Activated CD4-positive, alpha-beta T cell treated with anti-CD3 and anti-CD28 coated beads, Interleukin-2, amount 10 ng/mL, durations not matched to agents 7 days and 5 days (primary cell): ENCODE measurements at places on chromosomes 2 and 18.
A peak's percentile ranks its signal among the peaks of the same experiment; 100 is the strongest.

- DNase-seq: no peak
- peaks cover 11% of the 10 kb centered on the region for H3K4me1 ChIP-seq
- no peaks in the 10 kb centered on the region for H3K36me3 ChIP-seq
- H3K4me3 ChIP-seq: no peak overlapping the region
- peaks cover 7% of the 10 kb centered on the region for H3K27me3 ChIP-seq
Measured at GRCh38 chr2:192159736-192160135, 35.0 kb downstream of the TMEFF2 start.

DNA sequence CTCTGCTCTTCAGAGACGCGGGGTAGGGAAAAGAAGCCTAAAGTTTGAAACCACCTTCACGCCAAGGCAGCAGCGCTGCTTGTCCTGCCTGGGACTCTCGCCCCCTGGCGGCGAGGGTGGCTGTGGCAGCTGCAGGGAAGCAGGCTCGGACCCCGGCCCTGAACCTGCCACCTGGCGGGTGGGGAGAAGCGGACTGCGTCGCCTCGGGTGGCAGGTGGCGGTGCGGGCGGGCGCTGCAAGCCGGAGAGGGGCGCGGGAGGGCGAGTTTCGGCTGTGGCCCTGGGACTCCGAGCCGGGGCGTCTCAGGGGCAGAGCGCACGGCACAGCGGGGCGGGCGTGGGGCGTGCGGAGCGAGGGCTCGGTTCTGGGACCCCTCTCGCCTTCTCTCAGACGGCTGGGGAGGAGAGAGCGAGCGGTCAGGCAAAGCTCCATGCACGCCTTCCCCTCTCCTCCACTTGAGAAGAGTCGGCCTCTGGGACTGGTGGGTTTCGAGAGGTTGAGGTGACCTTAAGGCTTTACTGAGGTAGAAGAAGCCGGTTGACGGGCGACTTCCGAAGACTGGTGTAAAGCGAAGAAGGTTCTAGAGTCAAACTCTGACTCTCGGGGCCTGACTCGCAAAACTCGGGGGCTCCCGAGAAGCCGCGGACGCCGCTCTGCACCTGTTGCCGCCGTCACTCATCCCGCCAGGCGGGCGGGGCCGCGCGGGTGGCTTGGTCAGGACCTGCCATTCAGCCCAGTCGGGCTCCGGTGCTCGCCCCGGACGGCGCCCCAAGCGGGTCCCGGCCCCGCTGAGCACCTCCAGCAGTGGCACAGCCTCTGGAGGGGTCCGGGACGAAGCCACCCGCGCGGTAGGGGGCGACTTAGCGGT lies 1.1 kb upstream of the BOLL start:
- H3K4me3 ChIP-seq: peak overlapping the region; percentile 67
- DNase-seq: peak; percentile 69
- no peaks in the 10 kb centered on the region for H3K36me3 ChIP-seq

DNA sequence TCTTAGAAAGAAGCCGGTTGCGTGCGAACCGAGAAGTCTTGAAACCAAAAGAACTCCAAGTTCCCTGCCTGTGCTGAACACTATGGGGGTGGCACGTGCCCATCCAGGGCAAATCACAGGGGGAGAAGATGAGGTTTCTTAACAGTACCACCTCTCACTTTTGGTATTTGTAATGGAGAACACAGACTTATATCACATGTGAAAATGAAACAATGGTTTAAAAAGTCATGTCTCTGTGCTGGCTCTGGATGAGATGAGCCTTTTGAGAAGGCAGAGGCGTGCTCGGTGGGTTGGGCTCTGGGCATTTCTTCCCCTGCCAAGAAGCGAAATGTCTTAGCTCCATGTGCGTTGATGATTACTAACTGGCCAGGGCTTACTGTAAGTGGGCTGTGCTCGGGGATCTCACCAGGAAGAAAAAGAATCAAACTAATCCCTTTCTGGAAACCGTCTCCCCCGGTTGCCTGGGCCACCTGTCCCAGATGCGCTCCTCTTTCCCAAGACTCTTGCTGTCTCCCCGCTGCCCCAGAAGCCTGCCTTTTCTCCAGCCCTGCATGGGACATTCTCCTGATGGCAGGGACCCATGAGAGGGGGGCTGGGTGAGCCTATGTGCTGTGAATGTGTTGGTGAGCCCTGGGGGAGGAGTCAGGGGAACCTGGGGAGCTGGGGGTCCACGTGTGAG lies 252.9 kb downstream of the PRKCE start:
- peak; percentile 19 for DNase-seq
- peaks cover 18% of the 10 kb centered on the region for H3K4me1 ChIP-seq
- peak overlapping the region; percentile 84 for H3K27ac ChIP-seq
- no peaks in the 10 kb centered on the region for H3K36me3 ChIP-seq

- H3K4me3 ChIP-seq: no peak overlapping the region
- no peaks in the 10 kb centered on the region for H3K36me3 ChIP-seq
- DNase-seq: no peak
- H3K4me1 ChIP-seq: no peaks in the 10 kb centered on the region
- no peak overlapping the region for H3K27ac ChIP-seq
Measured at GRCh38 chr18:75090336-75090735, 118.6 kb downstream of the PTGR3 start.

- H3K27ac ChIP-seq: no peak overlapping the region
- no peaks in the 10 kb centered on the region for H3K36me3 ChIP-seq
- no peak overlapping the region for H3K4me3 ChIP-seq
- DNase-seq: no peak
Measured at GRCh38 chr2:74436848-74437695, 4.7 kb downstream of the RTKN start.

DNA sequence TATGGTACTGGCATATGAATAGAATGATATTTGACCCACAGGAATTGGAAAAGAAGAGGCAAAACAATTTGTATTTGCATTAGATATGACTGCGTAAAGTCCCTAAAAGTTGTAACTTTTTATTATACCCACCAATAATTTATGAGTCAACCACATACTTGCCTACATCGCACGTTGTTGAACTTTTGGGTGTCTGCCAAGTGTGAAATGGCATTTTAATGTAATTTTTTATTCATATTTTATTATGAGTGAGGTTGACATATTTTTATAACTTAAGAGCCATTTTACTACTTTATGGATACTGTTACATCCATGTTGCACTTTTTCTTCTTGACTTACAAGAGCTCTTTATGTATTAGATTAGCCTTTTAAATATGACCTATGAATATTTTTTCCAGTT lies 4.6 kb downstream of the DSC2 start:
- H3K4me3 ChIP-seq: no peak overlapping the region
- peaks cover 32% of the 10 kb centered on the region for H3K27me3 ChIP-seq
- DNase-seq: no peak
- no peaks in the 10 kb centered on the region for H3K4me1 ChIP-seq

GRCh38 chr2:239577935-239578334 lies 177.1 kb upstream of the HDAC4 start:
- no peak overlapping the region for H3K27ac ChIP-seq
- no peaks in the 10 kb centered on the region for H3K27me3 ChIP-seq
- no peaks in the 10 kb centered on the region for H3K36me3 ChIP-seq
- no peak overlapping the region for H3K4me3 ChIP-seq
- no peak for DNase-seq

DNA sequence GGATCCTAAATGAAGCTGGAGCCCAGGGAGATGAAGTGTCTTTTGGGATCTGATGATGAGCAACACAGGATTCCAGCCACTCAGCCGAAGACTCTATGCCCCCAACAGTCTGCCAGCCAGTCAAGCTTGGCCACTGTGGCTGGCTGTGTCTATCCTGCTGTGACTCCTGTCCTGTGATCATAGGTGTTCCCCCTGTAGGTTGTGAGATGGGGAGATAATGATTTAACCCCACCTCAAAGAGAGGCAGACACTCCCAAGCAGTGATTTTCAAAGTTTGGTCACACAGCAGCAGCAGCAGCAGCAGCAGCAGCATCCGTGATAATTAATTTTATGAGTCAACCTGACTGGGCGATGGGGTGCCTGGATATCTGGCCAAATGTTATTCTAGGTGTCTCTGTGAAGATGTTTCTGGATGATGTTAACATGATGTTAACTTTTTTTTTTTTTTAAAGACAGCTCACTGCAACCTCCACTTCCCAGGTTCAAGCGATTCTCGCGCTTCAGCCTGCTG lies 21.4 kb upstream of the RHOB start:
- H3K36me3 ChIP-seq: no peaks in the 10 kb centered on the region
- H3K27ac ChIP-seq: peak overlapping the region; percentile 90
- peaks cover 28% of the 10 kb centered on the region for H3K4me1 ChIP-seq
- DNase-seq: no peak
- peaks cover 2% of the 10 kb centered on the region for H3K27me3 ChIP-seq

DNA sequence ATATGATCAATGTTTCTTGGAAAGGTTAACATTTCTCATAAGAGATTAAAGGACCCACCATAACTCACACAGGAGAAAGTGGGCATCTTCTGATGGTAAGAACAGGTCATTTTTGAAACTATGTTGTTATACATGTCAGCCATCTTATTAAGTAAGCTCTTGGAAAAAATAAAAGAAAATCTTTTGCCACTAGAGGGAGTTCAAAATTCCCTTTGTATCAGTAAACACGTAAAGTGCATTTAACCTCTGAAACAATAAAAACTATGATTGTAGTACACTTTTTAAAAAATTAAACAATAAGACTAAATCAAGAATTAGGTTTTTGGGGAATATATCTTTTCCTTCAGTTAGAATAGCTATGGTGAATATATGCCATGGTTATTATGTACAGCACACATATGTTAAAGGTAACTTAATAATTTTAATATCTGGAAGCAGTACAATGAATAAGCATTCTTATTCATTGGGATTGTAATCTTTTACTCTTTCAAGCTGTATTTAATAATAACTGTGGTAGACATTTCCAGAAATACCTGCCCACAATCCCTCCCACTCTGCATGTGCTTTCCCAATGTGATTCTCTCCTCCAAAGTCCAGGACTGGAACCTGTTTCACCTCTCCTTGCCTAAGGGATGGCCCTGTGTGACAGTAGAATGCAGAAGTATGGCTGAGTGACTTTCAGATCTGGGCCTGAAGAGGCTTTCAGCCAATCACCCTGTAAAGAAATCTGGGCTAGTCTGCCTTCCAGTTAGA lies 64.2 kb downstream of the RBMS1 start:
- peak overlapping the region; percentile 67 for H3K27ac ChIP-seq
- no peak overlapping the region for H3K4me3 ChIP-seq
- no peak for DNase-seq
- H3K36me3 ChIP-seq: peaks cover 34% of the 10 kb centered on the region

GRCh38 chr2:58709687-58710354 lies 468.7 kb upstream of the FANCL start:
- no peak overlapping the region for H3K4me3 ChIP-seq
- H3K4me1 ChIP-seq: no peaks in the 10 kb centered on the region
- no peaks in the 10 kb centered on the region for H3K36me3 ChIP-seq
- no peak overlapping the region for H3K27ac ChIP-seq
- peaks cover 7% of the 10 kb centered on the region for H3K27me3 ChIP-seq
- no peak for DNase-seq

DNA sequence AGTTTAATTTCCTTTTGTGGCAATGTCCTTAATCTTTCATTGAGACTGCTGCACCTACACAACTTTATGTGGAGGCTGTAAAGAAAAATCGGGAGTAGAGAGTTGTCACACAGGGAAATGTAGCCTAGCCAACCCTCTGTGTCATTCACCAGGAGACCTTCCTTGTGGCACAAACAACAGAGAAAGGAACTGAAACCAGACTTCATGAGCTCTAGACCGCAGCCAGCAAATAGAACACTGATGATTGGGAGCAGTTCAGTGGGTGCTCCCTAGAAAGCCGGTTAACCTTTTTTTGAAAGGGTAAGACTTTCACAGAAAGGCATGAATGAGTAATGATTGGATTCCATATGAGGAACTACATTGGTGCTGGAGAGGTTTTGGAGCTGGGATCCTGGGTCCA lies 1752.4 kb upstream of the CELF4 start:
- no peaks in the 10 kb centered on the region for H3K36me3 ChIP-seq
- no peaks in the 10 kb centered on the region for H3K27me3 ChIP-seq

DNA sequence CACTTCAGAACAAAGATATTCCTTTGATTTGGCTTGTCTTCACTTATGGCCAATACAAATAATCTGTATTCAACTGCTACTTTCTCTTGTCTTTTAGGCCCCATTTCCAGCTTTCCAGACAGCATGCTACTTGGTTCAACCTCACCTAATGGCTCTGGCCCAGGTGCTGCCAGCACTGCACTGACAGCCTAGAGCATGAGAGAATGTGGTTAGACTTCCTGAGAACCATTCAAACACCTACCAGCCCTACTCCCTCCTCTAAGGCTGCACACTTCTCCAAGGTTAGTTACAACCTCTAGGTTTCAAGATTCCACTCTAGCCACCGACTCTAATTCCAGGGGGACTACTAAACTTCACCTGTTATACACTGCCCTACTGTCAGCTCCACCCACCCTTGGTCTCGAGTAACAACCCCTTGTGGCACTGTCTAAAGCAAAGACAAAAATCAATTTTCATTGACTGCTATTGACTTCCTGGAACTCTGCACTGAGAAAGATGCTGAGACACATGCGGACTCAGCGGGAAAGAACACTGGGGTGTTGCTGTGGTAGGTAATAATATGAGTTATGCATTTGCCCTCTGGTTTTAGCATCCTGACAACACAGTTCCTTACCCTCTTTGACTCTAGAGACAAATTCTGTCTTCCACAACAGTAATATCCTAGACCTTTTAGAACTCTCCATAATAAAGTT lies 38.2 kb downstream of the PLEKHM3 start:
- no peak overlapping the region for H3K4me3 ChIP-seq
- H3K36me3 ChIP-seq: peaks cover 4% of the 10 kb centered on the region
- no peak for DNase-seq

GRCh38 chr18:68186039-68186438 lies 528.9 kb downstream of the TMX3 start:
- H3K4me3 ChIP-seq: no peak overlapping the region
- H3K27me3 ChIP-seq: no peaks in the 10 kb centered on the region
- DNase-seq: no peak
- H3K36me3 ChIP-seq: no peaks in the 10 kb centered on the region

- DNase-seq: no peak
- H3K36me3 ChIP-seq: no peaks in the 10 kb centered on the region
- H3K27ac ChIP-seq: no peak overlapping the region
- H3K4me1 ChIP-seq: no peaks in the 10 kb centered on the region
- no peak overlapping the region for H3K4me3 ChIP-seq
Measured at GRCh38 chr18:30271716-30272115, 770.8 kb downstream of the DSC3 start.

- H3K4me1 ChIP-seq: no peaks in the 10 kb centered on the region
- H3K27ac ChIP-seq: no peak overlapping the region
- no peak overlapping the region for H3K4me3 ChIP-seq
- no peak for DNase-seq
Measured at GRCh38 chr2:17625446-17625845, 85.0 kb downstream of the VSNL1 start.

GRCh38 chr2:1716441-1716840 lies 27.9 kb downstream of the PXDN start:
- H3K27ac ChIP-seq: no peak overlapping the region
- H3K27me3 ChIP-seq: no peaks in the 10 kb centered on the region
- DNase-seq: no peak

GRCh38 chr2:160294339-160294803 lies 94.3 kb upstream of the ITGB6 start:
- peaks cover 90% of the 10 kb centered on the region for H3K36me3 ChIP-seq
- H3K4me1 ChIP-seq: peaks cover 53% of the 10 kb centered on the region
- no peak for DNase-seq
- H3K27me3 ChIP-seq: no peaks in the 10 kb centered on the region
- H3K27ac ChIP-seq: no peak overlapping the region
- H3K4me3 ChIP-seq: no peak overlapping the region

GRCh38 chr2:232476791-232477190 lies 10.8 kb downstream of the ECEL1 start:
- no peak overlapping the region for H3K4me3 ChIP-seq
- DNase-seq: no peak
- H3K27ac ChIP-seq: no peak overlapping the region
- H3K36me3 ChIP-seq: no peaks in the 10 kb centered on the region
- H3K4me1 ChIP-seq: no peaks in the 10 kb centered on the region
